ENCODE measurements at places on chromosomes 2 and 18.

DNA sequence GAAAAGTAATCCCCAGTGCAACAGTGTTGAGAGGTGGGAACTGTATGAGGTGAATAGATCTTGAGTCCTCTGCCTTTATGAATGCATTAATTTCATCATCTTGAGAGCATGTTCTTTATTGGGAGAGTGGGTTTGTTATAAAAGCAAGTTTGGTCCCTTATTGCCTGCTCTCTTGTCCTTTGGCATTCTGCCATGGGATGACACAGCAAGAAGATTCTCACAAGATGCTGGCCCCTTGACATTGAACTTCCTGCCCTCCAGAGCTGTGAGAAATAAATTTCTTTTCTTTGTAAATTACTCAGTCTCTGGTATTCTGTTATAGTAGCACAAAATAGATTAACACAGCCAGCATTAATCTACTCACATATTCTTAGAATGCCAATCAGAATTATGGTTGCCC lies 108.6 kb downstream of the EHBP1 start:
- no peak for DNase-seq

- DNase-seq, result no peak
Measured at GRCh38 chr2:64157792-64158191, 13.6 kb upstream of the PELI1 start.

GRCh38 chr2:197071790-197072436 lies 145.4 kb upstream of the PGAP1 start:
- no peak for DNase-seq

DNA sequence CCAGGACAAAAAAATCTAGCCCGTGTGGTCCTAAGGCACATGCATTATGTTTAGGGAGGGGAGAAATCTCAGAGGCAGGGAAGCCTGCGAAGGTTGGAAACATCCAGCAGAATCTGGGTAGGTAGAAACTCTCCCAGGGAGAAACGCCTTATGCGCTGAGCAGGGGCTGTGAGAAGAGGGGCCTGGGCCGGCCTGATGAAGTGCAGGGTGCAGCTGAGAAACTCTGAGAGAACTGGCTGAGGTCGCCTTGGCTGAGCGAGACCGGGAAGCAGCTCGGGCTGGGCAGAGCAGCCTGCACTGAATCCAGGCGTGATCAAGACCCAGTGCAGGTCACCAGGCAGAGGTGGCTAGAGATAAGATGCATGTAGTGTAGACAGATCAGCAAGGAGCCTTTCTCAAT lies 15.1 kb downstream of the CHMP1B start:
- DNase-seq, result no peak

- no peak for DNase-seq
Measured at GRCh38 chr2:43495727-43496126, 100.1 kb downstream of the THADA start.

DNA sequence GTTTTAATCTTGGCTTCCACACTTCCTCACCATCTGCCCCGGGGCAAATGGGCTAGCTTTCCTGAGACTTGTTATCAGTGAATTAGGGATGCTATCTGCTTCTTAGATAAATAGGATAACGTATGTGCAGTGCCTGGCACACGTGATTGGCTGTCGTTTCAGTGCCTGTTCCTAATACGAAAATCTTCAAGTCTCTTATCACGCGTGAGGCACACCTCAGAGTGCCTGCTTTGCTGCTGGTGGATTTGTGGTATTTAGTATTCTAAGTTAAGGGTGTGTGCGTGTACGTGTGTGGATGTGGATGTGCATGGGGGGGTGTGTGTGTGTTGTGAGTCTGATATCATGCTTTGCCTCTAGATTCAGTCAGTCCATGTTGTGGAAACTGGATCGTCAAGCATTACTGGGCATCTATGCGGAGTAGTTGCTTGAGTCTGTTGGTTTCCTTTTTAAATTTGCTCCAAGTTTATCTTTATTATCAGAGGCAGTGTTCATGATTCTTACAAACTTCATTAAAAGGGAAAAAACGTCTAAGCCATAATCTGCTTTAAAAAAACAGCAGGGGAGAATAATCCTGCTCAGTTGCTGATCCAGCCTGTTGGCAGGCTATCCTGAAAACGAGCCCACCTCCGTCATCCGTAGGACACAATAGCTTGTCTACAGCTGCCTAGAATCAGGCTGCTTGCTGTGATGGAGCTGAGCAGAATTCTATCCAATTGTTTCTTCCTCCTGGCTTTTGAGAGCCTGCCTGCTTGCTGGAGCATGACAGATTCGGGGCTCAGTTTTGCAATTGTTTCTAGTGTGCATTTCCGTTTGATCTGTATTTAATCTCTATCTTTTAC lies 6.6 kb downstream of the SH3RF3 start:
- DNase-seq, result no peak

DNA sequence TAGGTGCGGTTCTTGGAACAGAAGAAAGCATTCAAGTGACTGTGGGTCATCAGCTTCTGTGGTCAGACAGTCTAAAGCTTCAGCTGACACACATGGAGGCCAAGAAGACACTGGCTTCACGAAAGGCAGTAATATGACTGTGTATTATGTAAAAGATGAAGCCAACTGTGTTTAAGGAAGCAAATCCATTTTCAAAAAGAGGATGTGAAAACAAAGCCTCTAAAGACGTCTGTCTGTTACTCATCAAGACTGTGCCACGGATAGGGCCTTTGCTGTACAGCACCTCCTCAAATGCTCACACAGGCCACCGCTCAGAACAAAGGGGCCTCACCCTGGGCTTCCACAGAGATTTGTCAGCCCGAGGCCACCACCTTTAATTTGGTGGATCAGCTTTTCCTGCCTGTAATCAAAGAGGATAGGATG lies 21.1 kb upstream of the TMEM163 start:
- no peak for DNase-seq

- DNase-seq, result no peak
Measured at GRCh38 chr2:226135861-226136548, 663.6 kb downstream of the IRS1 start.

- DNase-seq, result no peak
Measured at GRCh38 chr2:134240061-134240460, 13.8 kb upstream of the MGAT5 start.

GRCh38 chr2:149986861-149987260 lies 399.3 kb upstream of the MMADHC start:
- no peak for DNase-seq

DNA sequence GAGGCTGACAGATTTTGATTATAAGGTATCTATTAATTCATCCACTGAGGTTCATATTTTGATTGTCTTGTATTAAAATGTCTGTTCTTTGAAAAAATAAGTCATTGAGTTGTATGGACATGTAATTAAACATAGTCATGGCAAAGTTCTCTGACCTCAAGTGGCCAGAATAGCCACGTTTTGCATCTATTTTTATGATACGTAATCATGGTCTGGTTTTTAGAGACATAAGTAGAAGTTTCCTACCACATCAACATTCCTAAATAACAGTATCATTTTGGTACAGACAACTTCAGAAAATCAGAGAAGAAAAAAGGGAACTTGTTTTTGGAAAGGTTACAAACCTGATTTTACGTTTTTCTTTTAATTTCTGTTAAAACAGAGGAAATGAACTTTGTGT lies 47.6 kb downstream of the COL5A2 start:
- DNase-seq, result no peak

- no peak for DNase-seq
Measured at GRCh38 chr2:3160751-3161330, 216.8 kb downstream of the EIPR1 start.

DNA sequence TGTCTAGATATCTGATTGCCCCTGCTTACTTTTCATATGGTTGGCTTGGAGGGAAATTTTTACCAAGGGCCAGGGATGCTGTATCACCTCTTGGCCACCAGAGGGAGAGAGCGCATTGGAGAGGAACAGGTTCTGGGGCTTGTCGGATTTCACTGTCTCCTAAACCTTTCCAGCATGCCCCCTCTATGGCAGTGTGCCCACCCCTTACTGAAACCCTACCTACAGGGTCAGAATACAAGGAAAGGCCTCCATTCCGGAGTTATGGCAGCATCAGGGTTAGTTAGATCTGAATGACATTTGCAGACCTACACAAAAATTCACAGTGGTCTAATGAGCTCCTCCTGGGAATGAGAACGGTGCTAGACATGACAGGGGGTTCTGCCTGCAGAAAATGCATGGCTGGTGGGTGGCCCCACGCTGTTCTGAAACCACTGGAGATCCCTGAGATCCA lies 5.8 kb downstream of the SLC14A2 start:
- peak; percentile 5 for DNase-seq

DNA sequence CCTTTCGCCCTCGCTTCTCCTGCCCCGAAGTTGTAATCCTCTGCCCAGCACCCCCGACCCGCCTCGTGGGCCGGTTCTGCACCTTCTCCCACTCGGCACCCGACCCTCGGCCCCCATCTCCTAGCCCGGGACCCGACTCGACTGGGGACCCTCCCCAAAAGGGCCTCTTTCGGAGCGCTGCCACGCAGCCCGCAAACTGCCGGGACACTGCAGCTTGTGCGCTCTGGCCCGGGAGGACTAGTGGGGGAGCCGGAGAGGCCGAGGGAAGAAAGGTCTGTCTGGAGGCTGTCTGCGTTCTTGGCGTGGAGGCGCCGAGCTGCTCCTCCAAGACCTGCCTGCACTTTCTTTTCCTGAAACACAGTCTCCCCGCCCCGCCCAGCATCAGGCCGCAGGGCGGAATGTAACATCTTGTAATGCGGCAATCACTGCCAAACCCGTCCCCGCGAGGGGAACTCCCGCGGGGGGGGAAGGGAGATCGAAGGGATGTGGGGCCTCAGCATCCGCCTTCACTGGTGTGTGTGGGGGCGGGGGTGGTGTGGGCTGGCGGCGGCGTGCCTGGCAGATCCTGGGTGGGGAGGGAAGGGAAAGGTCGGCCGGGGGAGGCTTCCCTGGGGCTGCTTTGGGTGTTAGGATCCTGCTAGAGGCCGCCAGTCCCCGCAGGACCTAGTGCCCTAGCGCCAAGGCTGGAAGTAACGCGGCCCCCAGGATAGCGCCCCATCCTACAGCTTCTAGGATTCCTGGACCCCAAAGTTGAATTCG lies 7.4 kb downstream of the DLX2 start:
- no peak for DNase-seq

DNA sequence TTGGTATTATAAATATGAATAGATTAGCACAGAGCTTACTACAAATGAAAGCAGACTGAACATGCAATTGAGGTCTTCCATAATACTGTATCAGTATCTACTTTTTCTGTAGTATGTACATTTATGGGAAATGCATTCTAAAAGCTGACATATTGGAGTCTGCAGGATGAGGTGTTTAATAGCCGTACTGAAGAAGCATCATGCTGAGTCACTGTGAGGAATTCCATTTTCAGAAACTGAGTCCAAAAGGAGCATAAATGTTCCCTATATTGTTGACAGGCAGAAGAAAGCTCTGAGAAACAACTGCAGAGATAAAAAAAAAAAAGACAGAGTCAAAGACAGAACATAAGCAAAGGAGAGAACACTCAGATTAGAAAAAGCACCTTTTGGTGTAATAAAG lies 366.7 kb upstream of the SPHKAP start:
- no peak for DNase-seq

DNA sequence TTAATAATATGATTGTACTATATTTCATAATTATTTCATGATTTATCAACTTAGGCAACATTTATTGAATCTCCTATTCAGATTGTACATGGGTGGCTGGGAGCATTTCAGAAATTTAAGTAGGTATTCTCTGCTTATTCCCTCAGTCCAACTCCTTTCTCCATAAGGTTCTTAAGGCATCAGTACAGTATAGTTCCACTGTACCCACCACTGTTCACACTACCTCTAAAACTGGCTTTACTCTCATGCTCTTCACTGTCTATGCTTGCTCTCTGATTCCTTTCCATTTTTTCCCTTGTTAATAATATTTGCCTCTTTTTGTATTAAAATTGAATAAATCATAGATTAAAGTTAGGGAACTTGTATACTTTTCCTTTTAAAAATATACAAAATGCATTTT lies 89.8 kb downstream of the EHBP1 start:
- DNase-seq, result no peak

DNA sequence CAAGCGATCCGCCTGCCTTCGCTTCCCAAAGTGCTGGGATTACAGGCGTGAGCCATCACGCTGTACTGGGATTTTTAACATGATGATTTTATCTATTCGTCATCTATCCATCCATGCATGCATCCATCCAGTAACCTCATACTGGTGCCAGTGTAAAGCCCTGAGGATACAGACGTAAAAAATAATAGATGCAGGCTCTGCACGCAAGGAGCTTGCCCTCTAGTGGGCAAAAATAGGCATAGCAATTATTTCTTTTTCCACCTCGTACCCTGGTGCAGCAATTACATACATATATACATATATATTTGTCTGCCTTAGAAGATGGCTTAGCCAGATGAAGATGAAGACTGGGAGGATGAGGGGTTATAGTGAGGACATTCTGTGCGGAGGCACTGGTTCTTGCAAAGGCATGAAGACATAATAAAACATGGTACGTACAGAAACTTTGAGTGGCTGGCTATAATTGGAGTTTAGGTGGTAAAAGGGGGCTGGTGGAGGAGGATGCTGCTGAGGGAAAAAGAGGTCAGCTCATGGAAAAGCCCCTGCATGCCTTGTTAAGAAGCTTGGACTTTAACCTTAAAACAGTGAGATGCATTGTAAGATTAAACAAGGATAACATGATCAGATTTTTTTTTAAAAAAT lies 19.6 kb upstream of the RPIA start:
- DNase-seq, result peak; percentile 35

- no peak for DNase-seq
Measured at GRCh38 chr2:69774984-69775982, 33.3 kb downstream of the ANXA4 start.

DNA sequence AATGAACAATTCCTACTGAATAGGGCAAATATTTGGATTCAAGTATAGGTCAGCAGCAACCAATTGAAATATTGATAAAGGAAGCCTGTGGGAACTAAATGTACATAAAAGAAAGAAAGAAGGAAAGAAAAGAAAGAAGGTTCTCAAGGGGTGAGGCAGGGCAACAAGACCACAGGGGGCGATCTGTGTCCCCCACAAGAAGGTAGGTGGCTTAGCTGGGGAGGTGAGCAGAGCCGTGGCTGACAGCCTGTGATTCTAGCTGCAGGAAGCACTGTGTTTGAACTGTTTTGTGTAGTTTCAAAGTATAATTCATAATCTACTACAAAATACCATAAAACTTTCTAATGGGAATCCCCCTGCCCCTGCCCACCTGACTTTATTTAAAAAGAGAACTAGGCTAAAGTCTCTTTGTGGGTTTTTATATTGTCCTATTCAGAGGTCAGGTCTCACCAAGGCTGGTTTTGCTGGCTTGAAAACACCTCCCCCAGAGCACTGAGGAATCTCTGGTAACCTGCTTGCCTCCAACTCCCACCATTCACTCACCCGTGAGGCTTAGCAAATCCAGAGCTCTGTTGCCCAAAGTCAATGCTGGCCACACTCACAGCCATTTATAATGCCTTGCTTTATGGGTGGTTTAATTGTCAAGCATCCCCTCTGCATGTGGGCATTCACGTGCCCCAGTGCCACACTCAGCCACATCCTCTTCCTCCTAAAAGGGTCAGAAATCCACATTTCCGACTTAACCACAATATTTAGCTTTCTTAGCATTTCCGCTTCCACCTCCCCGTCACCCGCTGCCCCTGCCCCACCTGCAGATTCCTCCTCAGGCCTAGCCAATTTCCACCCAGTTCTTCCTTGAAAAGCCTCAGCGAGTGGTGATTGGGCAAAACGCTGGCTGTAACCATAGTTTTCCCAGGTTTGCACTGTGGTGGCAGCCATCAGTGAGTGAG lies 36.4 kb upstream of the LMAN1 start:
- DNase-seq, result no peak

GRCh38 chr2:67839242-67839641 lies 223.6 kb downstream of the C1D start:
- DNase-seq, result no peak

Measured in hippocampal formation (tissue), 2 donors.